ENCODE measurements at places on chromosomes 13 and 19. TPM values are rescaled to one million over a fixed set of nuclear protein-coding genes. Genes with fewer than 3 reads are reported as not detected.
A peak's percentile ranks its signal among the peaks of the same experiment; 100 is the strongest.

The BICRA gene
- total RNA-seq, result 29.3 TPM

The GJA3 gene
- total RNA-seq, result 0.92 TPM

The POU2F2 gene
- 2.8 TPM for total RNA-seq

The KCNJ14 gene
- 1.1 TPM for total RNA-seq

The GAPDHS gene
- total RNA-seq, result not detected

- H3K4me1 ChIP-seq, result peaks cover 27% of the 10 kb centered on the region
- H3K27ac ChIP-seq, result peak overlapping the region; percentile 86
Measured at GRCh38 chr13:35987572-35988513, 143.3 kb downstream of the DCLK1 start.

DNA sequence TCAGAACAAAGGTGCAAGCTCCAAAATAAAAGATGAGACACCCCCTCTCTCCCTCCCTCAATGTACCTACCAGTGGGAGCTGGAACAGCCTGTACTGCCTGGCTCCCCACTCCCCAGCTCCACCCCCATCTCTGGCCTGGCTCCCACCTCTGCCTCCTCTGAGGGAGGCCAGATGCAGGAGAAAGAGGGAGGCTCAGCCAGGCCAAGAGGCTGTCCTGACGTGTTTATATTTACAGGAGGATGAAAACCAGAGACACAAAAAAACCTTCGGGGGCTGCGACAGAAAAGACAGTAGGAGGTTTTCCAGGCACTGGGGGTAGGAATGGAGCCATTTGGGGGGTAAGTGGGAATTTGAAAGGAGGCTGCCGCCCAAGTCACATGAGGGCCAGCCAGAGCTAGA, 19.7 kb downstream of the ARHGEF18 start:
- H3K4me1 ChIP-seq, result no peaks in the 10 kb centered on the region
- no peaks in the 10 kb centered on the region for H3K27me3 ChIP-seq
- no peaks in the 10 kb centered on the region for H3K36me3 ChIP-seq
- H3K27ac ChIP-seq, result no peak overlapping the region
- DNase-seq, result no peak

GRCh38 chr19:49929121-49929610, at the start of the genes ATF5 and NUP62:
Gene ATF5, plus strand, starts transcription at chr19:49929205. Its CDS starts 1,646 bp downstream, at chr19:49930851.
Gene NUP62, minus strand, starts transcription at chr19:49929504. Its CDS starts 19,697 bp downstream, at chr19:49909807.
- peaks cover 36% of the 10 kb centered on the region for H3K36me3 ChIP-seq
- H3K4me3 ChIP-seq, result peak within 1 kb of the TSS; percentile 99
- no peaks in the 10 kb centered on the region for H3K27me3 ChIP-seq
- no peaks in the 10 kb centered on the region for H3K4me1 ChIP-seq
- no peak within 1 kb of the TSS for H3K27ac ChIP-seq
- peak; percentile 80 for DNase-seq

DNA sequence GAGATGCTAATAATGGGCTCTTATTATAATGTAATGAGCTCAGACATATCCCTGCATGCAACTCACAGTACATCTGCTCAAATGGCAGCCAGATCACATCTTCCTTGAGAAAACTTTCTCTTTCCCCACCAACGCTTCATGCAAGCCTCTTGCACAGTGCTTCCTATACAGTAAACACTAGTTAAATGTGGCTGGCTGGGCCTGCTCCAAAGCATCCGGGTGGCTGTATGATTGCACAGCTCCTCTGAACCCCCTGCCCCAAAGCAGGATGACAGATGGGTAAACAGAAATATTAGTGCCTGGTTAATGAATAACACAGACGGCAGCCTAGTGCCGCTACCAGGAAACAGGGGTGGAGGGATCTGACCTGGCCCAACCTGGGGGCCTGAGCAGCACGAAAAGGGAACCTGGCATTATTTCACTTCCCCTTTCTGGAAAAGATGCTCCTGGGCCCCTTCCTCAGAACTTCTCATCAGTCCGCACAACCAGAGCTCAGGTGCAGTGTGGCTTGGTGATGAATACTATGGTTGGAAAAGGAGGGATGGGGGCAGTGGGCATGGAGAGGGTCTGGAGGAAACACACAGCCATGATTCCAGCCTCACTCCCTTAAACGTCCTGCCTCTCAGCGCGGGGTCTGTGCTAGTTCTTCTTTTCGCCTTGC, 10.8 kb downstream of the FFAR2 start:
- no peak overlapping the region for H3K4me3 ChIP-seq
- no peaks in the 10 kb centered on the region for H3K4me1 ChIP-seq
- H3K27ac ChIP-seq, result no peak overlapping the region
- no peaks in the 10 kb centered on the region for H3K27me3 ChIP-seq

GRCh38 chr13:98576200-98576945, 534 bp downstream of the STK24 start:
- H3K36me3 ChIP-seq, result peaks cover 2% of the 10 kb centered on the region
- peak overlapping the region; percentile 94 for H3K4me3 ChIP-seq

DNA sequence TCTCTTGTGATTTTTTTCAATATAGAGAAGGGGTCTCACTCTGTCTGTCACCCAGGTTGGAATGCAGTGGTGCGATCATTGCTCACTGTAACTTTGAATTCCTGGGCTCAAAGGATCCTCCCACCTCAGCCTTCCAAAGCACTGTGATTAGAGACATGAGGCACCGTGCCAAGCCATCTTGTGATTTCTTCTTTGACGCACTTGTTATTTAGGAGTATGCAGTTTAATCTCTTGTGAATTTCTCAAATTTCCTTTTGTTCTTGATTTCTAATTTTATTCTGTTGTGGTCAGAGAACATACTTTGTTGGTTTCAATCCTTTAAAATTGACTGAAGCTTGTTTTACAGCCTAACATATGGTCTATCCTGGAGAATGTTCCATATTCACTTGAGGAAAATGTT, 14.5 kb downstream of the IPO5 start:
- H3K27ac ChIP-seq, result no peak overlapping the region
- no peak overlapping the region for H3K4me3 ChIP-seq
- H3K4me1 ChIP-seq, result no peaks in the 10 kb centered on the region
- no peaks in the 10 kb centered on the region for H3K27me3 ChIP-seq

All from H9 (cell line).